Left lung (tissue), 14 donors: ENCODE measurements at places on chromosomes 2 and 18.
A peak's percentile ranks its signal among the peaks of the same experiment; 100 is the strongest.

GRCh38 chr18:22731398-22731797 lies 201.7 kb upstream of the RBBP8 start:
- no peak for DNase-seq

DNA sequence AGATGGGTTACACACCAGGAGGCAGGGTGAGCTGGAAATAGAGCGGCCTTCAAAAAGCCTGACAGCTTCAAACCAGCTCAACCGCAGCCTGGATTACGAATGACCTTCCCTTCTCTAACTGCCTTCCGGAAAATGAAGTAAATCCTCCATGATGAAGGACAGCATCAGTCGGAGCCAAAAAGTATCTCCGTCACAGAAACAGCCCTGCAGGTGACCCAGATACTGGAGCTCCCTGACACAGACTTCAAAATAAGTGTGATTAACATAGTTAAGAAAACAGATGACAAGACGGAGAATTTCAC lies 10.3 kb upstream of the CIB4 start:
- no peak for DNase-seq

DNA sequence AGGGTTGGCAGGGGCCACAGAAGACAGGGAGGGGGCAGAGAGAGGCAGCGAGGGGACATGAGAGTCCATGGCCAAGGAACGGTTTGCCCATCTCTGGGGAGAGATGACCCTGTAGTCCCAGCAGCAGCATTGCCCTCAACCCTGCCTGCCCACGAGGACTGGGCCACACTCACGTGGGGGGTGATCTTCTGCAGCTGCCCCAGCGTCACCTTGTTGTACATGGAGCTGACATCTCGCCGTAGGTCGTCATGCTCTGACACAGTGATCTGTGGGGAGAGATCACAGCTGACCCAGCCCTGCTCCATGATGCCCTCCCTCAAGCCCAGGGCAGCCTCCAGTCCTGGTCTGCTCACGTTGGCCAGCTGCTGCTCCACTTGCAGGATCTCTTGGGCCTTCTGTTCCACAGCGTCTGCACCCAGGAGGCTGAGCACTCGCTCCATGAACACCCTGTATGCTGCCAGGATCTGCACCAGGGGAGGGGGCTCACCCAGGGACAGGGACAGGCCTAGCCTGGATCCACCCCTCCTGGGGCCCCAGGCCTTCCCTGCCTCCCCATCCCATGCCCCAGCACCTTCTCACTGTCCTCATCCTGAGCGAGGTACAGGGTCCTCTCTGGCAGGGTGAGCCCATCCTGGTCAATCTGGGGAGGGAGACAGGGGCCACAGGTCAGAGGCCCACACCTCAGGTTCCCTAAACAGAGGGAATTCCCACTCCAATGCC lies 2.8 kb downstream of the ECEL1 start:
- DNase-seq: no peak

DNA sequence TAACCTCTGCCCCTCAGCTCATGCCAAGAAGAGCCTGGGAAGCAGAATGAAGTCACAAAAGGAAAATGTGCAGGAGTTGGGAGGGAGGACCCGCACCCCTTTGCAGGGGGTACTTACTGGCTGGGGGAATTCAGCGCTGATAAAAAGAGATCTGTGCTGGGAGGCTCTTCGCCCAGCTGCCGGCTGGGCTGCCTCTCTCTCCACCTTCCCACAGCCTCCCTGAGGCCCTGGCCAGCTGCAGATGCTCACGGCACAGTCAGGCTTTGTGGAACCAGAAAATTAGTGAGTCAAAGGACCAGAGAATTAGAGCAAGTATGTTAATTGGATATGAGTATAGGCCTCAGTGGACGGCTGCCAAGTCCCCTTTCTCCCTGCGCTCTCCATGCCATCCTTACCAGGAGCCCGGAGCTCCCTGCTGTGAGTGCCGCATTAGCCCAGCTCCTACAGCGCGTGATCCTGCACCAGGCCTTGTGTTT lies 181.7 kb upstream of the SH3BP4 start:
- peak; percentile 90 for DNase-seq

- DNase-seq: no peak
These were observed 6.9 kb upstream of the ZFAND2B start for GRCh38 chr2:219199470-219200211.

GRCh38 chr2:42566837-42567321 lies 1.6 kb upstream of the MTA3 start:
- DNase-seq: no peak

GRCh38 chr2:168607992-168608391 lies 151.9 kb downstream of the CERS6 start:
- no peak for DNase-seq

GRCh38 chr18:27921392-27921791 lies 255.5 kb downstream of the CDH2 start:
- no peak for DNase-seq

DNA sequence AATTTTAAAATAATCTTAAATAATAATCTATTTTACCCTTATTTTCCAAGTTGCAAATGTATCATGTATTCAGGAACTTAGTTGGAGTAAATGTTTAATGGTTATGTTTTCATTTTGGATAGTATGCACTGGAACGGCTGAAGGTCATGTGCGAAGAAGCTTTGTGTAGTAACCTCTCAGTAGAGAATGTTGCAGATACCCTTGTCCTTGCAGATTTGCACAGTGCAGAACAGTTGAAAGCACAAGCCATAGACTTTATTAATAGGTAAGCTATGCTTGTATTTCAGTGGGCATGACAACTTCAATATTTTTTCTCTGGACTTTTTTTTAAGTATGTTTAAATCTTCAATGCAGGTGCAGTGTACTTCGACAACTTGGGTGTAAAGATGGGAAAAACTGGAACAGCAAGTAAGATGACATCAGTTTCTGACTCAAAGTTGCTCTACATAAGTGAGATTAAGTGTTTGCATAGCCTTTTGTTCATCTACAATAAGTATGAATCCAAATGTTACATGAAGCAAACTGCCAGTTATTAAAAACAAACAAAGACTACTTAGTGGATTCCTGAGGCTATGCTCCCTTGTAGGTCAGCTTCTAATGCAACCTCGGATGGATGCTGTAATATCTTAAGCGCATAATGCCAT lies 63.1 kb downstream of the SPOPL start:
- DNase-seq: no peak

- DNase-seq: no peak
These were observed 2.0 kb downstream of the ITGA6 start for GRCh38 chr2:172429301-172429968.

- DNase-seq: no peak
These were observed 45.5 kb upstream of the CAB39 start for GRCh38 chr2:230666885-230667712.

GRCh38 chr2:234289834-234290590 lies 206.9 kb downstream of the ARL4C start:
- DNase-seq: no peak

- DNase-seq: no peak
These were observed 13.3 kb upstream of the TGFA start for GRCh38 chr2:70566906-70567305.

DNA sequence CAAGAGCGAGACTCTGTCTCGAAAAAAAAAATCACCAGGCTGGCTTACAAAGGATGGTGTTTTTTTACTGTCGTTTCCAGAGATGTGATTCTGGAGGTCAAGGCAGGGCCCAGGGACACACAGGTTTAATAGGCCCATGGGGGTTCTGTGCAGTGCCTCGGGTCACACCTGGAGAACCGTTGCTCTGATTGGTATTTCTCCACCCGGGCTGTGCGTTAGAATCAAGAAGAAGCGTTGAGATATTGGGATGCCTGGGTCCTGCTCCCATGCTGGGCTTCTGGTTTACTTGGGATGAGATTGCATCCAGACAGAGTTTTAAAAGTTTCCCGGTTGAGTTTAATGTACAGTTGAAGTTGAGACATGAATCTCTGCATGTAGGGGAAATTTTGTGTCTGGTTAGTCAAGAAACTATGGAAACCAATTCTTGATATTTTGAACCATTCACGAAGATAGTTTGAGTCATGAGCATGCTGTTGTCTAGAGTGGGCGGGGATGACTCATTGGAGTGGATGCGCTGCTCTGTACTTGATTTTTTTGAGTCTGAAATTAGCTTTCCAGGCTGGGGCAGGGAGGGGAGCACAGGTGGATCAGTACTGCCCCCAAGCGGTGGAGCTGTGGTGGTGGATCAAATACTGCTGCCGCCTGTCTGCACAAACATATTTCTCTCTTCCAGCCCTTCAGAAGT lies 50.1 kb downstream of the GREB1 start:
- peak; percentile 84 for DNase-seq

- no peak for DNase-seq
These were observed 91.8 kb downstream of the CABLES1 start for GRCh38 chr18:23226930-23227725.

GRCh38 chr2:66442516-66443185 lies 7.7 kb downstream of the MEIS1 start:
- no peak for DNase-seq

DNA sequence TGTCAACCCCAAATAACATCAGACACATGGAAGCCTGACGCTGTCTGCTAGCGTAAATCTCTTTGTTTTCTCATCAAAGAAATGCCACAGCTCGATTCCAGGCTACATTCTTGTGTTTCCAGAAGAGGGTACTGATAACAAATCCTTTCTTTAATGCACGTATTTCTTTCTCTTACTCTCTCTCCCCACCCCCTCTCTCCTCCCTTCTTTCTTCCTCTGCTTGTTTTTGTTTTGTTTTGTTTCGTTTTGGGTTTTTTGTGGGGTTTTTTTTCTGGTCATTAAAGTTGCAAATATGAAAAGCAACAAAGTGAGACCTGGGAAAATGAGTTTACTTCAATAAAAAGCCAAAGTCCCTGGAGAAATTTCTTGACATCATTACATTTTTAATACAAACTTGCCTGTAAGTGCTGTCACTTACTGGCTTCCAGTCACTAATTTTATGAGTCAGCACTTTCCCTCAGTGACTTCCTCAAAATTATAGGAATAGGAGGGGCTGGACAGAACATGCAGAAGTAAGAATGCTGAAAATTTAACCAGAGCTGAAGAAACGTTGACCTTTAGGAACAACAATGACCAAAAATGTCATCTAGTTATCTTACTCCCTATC lies 106.7 kb upstream of the NABP1 start:
- DNase-seq: peak; percentile 25

- no peak for DNase-seq
These were observed 174.6 kb downstream of the SMAD7 start for GRCh38 chr18:48776156-48776555.

DNA sequence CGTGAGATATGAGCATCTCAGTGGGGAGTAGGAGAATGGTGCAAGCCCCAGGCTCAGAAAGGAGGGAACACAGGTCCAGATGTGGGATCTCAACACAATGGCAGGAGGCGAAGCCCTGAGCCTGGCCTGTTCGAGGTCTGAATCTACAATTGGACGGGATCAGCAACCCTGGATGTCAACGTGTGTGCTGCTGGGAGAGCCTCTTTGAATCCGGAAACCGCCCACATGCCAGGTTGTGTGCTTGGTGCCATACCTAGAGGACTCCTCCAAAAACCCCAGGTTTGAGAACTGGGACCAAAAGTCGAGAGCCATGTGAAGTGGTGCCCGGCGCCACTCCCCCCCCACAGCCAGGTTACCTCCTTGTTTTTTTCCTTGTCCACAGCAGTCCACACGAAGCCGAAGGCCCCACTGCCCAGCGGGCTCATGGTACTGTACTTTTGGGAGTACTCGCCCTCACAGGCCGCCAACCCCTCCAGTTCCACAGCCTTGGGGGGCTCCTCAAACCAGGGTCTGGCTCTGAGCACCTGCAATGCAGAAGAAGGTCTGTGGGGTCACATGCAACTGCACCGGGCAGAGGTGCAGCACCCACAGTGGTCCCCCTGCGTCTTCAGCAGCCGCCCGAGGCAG lies 20.4 kb upstream of the MTERF4 start:
- no peak for DNase-seq

DNA sequence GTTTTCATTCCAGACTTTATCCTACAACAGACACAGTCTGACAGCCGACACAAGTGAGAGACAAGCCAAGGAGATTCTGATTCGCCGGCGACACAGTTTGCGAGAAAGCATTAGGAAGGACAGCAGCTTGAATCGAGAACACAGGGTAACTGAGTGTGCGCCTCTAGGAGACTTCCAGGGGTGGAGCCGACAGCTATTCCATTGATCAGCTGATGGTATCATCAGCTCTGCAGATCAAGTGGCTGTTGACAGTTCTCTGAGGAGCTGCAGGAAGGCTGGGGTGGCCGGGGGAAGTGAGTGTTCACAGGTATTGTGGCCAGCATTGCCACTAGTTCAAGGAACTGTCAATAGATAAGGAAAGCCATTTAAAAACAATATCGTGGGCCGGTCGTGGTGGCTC lies 57.3 kb upstream of the TMEM182 start:
- no peak for DNase-seq

DNA sequence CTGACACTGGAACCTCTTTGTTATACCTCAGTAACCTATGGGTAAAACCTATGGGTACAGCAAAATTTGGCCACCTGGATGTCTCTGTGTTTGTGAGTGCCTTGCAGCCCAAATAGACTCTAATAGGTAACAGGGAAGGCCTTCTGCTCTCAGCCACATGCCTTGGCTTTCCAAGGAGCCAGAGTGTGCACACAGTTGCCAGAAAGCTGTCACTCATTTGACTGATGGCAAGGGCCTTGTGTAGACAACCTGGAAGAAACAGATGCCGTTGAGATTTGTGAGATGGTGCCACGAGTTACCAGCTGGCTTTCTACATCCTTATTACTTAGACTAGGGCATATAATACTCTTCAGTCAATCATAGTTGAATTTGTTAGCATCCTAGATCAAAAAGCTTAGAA lies 90.1 kb upstream of the RAB12 start:
- no peak for DNase-seq

GRCh38 chr2:65877331-65878010 lies 445.1 kb upstream of the SPRED2 start:
- DNase-seq: no peak

DNA sequence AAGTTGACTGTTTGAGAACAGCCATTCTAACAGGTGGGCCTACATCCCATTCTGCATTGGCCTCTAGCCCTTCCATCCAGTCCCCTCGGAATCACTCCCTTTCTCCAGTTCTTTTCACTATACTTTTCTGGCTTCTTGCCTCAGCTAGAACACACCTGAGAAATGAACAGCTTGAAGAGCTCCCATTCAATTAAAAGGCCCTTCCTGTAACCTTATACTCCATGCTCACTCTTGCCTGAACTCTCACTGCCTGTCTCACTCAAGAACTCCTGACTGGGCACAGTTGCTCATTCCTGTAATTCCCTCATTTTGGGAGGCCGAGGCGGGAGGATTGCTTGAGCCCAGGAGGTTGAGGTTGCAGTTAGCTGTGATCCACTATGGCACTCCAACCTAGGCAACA lies 23.6 kb downstream of the CHRNA1 start:
- no peak for DNase-seq

DNA sequence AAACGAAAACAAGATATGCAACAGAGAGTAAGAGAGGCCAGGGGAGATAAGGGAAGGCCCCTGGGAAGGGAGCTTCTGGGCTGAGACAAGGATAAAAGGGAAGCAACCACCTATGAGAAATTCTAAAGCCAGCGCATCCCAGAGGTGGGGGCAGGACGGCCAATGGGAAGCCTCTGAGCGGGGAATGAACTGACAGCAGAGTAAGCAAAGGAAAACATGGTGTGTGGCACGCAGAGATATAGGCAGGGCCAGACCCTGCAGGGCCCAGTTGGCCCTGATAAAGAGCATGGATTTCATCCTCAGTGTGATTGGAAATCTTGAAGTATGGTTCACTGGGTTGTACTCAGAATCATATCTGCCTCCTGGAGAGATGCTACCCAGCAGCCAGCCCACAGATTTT lies 78.7 kb downstream of the IRS1 start:
- DNase-seq: no peak

GRCh38 chr2:39558906-39559305 lies 106.8 kb upstream of the TMEM178A start:
- DNase-seq: no peak

- DNase-seq: no peak
These were observed 13.0 kb downstream of the STK25 start for GRCh38 chr2:241495172-241496002.
